CD8-positive, alpha-beta T cell (primary cell): ENCODE measurements at places on chromosomes 4 and X.

DNA sequence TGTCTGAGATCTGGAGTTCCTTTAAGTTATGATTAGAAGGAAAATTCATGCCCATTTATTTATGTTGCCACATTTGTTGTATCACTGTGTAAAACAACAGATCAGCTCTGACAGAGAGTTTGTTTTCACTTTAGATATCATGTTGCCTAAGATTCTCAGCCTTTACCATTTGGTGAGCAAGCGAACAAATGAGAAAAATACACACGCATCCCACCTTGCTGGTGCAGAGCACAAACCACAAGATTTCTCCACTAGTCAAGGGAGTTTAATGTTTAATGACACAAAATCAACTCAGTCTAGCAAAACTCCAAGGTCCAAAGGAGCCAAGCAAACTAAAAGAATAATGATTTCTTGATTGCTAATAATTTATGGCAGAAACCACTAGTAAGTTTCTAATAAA lies 27.7 kb downstream of the FGF5 start:
- DNase-seq: no peak

DNA sequence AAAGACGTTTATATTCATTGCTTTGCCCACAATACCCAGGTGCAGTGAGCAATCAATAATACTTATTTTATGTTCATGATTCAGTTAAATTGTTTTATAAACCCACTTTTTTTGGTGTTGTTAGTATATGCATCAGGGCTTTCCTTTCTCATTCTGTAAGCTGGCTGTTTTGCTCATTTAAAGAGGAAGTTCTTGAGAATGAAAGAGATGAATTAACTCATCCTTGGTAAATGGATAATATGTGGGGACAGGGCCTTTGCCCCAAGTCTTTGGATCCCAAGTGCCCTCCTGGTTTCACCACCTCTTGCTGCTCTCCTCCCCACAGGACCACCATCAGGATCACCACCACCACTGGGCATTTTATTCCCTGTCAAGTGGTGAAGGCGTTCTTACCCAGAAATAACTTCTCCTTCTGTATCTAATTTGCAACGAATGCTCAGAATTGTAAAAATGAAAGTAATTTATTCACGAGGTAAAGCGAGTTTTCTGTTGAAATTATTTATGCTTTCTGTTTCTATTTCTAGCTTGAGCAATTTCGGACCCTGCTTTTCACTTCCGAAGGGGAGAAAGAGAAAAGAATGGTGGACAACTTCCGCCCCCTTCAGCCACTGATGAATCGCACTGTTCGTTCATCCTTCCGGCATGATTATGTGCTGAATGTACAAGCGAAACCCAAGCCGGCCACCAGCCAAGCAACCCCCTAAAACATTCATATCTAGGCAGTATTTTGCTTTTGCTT lies 8.2 kb upstream of the ZRSR2 start:
- no peak for DNase-seq

- DNase-seq: no peak
Observed at GRCh38 chr4:98423009-98423408, 161.8 kb downstream of the RAP1GDS1 start.

DNA sequence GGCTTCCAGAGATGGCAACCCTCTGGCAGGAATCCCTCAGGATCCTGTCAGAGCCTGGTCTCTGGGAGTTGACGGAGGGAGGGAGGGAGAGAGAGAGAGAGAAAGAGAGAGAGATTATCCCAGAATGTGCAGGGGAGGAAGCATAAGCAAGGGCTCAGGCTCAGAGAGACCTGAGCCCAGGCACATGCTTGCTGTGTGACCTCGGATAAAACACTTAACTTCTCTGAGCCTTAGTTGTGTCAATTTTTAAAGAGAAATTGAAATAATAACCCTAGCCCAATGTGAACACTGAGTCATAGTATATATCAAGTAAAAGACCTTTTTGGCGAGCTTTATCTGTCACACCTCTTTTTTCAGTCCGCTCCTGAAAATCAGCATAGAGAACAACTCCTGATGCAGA lies 473 bp upstream of the USP51 start:
- no peak for DNase-seq

GRCh38 chr4:34198966-34199365 lies 2045.3 kb downstream of the ARAP2 start:
- no peak for DNase-seq

- no peak for DNase-seq
Observed at GRCh38 chr4:184899261-184900134, 73.7 kb upstream of the ACSL1 start.

DNA sequence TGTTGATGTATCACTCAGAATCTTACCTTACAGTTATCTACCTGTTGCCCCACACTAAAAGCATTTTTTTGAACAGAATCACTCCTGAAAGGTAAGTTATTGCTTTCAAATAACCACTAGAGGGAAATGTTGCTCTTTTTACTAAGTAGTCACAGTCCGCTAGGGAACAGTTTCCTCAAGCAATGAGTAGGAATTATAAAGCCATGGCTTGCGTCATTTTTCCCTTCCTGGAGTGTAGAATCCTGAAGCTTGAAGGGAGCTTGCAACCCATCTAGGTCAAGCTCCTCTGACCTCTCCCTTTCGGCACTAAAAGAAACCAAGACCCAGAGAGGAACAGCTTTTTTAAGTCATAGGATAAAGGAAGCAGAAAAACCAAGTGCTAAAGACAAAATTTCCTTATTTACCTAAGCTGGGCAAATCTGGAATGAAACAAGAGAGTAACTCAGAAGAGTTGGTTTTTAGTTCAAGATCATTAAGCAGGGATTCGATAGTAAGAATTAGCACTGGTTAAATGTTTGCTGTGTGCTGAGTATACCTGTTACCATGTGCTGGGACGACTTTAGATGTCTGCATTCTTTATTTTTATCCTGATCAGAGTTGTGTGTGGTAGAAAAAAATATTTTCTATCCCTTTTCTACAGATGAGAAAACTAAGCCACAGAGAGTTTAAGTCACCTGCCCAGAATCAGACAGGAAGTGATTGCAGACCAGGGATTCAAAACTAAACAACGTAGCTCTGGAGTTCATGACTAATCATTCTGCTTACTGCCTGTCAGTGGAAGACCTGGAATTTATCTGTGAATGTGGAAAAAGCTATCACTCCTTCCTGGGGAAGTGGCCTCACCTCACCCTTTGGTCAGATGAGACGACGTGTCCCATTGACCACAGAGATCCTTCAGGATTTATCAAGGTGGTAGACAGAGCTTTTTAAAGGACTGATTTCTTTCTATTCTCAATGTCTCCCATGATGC lies 631.5 kb downstream of the RAB28 start:
- DNase-seq: no peak

GRCh38 chr4:5756271-5756670 lies 45.3 kb downstream of the EVC start:
- no peak for DNase-seq

DNA sequence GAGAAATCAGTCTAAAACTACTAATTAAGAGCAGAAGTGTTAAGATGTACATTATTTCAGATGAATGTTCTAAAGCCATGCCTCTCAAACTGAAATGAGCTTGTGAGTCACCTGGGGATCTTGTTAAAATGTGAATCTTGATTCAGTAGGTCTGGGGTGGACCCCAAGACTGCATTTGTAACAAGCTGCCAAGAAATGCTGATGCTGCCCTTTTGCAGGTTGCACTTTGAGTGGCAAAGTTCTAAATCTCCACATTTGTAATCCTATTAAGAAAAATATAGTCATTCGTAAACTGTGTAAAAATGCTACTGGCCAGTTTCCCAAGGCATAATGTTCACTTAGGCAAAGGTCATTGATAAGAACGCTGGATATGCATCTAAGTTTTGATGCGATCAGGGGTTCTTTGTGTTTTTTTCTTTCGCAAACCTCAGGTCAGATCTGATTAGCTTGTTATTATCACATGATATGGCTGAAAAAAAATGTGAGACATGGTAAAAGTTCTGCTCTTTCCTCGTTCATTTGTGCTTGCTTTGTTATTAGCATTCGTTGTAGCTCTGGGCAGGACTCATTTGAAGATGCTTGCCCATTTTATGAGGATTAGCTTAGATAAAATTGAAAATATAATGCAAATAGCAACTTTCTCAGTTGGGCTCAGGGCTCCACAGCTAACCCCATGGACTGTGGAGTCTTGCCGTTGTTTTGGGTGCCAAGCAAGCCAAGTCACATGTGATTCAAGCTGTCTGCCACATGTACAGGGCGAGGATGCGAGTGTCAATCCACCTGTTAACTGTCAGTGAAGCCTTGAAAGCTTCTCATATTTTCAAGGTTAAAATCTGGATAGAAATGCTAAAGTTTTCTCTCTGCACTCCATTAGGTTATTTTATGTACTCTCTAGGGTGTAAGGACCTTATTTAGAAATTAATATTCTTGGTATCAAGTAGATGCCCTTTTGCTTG lies 12.1 kb downstream of the TBC1D1 start:
- DNase-seq: no peak

GRCh38 chr4:42596918-42597317 lies 60.0 kb downstream of the ATP8A1 start:
- DNase-seq: no peak

DNA sequence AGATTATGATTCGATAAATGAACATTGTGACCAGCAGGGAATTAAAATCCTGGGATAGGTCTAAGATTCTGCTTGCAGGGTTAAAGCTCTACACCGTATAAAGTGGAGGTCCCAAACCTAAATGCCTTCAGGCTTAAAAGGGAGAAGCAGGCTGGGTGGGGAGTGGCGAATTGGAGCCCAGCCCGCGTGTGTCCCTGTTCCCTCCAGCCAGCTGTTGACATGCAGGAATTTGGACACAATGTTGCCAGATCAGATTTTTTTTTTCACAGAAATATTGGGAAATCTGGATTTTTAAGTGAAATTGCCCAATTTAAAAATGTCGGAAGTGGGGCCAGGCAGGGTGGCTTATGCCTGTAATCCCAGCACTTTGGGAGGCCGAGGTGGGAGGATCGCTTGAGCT lies 60.5 kb downstream of the ELF4 start:
- DNase-seq: no peak

GRCh38 chrX:41087201-41087600 lies 2.0 kb downstream of the USP9X start:
- peak; percentile 23 for DNase-seq

- DNase-seq: no peak
Observed at GRCh38 chr4:27005905-27006590, 145.4 kb downstream of the STIM2 start.

DNA sequence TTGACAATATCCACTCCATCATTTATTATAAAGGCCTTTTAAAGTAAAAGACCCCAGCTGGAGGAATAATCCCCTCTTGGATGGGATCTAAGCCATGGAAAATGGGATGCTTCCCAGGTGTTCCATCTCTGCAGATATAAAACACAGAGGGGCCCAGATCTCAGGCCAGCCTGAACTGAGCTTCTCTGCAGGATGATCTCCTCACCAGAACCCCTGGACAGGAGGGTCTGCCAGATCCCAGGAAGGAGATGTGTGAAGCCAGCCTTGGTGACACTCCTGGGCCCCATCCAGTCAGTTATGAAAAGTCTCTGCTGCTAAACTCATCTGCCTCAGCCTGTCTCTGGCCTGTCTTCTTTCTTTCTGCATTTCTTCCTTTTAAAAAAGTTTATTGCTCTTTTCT lies 56.7 kb downstream of the HTRA3 start:
- DNase-seq: no peak

DNA sequence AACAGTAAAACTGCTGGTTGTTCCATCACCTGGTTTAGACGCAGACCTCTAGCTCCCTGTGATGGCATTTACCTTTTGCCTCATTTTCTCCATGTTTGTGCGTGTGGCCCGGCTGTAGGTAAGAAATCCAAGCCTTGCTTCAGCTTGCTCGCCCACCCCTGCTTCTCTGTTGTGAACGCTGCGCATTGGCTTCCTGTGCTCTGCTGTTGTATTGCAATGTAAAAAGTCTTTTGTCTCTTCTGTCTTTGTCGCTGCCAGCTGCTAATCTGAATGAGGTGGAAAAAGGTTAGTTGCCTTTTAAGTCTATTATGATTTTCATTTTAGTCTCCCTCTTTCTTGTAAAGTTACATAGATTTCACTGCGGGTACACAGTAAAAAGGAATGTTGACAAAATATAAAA lies 127.3 kb upstream of the PACRGL start:
- DNase-seq: no peak

DNA sequence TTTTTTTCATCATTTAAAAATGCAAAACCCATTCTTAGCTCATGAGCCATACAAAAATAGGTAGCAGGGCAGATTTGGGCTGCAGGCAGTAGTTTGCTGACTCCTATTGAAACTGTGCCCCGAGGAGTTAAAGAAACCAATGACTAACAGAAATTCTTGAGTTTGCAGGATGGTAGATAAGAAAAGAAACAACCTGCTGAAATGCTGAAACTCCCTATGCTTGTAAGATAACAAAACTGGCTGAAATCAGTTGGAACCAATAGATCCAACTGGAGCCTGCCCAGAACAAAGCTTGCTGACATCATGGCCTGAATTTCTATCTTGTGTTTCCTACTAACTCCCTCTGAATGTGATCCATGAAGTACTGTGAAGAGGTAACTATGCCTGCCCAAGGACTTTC lies 68.6 kb downstream of the ANOS1 start:
- DNase-seq: no peak
